AG09309 (cell line): ENCODE measurements at places on chromosomes 16 and 17.

- no peak for DNase-seq
Observed at GRCh38 chr16:63462316-63462715, 1426.1 kb upstream of the CDH8 start.

DNA sequence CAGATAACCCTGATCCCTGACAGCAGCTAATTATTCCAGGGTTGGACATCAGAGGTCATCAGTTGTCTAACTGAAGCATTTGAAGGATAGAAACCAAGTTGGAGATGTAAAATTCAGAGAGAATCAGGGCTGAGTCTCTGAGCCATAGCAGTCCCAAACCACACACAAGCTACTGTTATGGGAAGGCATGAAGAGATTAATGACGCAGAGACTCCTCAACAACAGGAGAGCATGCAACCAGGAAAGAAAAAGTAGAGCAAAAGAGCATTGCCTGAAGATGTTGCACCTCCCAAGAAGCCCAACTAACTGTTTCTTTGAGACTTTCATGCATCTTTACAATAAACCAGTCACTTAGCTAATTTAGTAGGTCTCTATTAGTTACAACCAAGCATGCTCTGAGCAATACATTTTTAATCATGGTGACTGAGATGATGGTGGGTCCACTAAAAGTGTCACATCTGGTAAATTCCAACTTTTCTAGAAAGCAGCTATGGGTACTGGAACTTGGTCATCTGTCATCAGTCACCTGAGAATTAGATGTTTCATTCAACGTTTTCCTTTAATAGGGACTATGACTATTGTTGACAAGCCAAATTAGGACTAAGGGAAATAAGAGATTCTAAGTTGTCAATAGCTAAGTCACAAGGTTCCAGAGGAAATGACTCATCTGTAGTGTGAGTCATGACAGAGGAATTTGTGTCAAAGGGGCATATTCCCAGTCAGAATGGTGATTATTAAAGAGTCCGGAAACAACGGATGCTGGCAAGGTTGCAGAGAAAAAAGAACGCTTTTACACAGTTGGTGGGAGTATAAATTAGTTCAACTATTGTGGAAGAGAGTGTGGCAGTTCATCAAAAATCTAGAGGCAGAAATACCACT lies 239.8 kb downstream of the CHD9NB start:
- DNase-seq = no peak

- DNase-seq = no peak
Observed at GRCh38 chr17:81932333-81932983, 4.6 kb downstream of the PYCR1 start.

GRCh38 chr16:27767971-27768591 lies 218.1 kb downstream of the KATNIP start:
- DNase-seq = no peak

DNA sequence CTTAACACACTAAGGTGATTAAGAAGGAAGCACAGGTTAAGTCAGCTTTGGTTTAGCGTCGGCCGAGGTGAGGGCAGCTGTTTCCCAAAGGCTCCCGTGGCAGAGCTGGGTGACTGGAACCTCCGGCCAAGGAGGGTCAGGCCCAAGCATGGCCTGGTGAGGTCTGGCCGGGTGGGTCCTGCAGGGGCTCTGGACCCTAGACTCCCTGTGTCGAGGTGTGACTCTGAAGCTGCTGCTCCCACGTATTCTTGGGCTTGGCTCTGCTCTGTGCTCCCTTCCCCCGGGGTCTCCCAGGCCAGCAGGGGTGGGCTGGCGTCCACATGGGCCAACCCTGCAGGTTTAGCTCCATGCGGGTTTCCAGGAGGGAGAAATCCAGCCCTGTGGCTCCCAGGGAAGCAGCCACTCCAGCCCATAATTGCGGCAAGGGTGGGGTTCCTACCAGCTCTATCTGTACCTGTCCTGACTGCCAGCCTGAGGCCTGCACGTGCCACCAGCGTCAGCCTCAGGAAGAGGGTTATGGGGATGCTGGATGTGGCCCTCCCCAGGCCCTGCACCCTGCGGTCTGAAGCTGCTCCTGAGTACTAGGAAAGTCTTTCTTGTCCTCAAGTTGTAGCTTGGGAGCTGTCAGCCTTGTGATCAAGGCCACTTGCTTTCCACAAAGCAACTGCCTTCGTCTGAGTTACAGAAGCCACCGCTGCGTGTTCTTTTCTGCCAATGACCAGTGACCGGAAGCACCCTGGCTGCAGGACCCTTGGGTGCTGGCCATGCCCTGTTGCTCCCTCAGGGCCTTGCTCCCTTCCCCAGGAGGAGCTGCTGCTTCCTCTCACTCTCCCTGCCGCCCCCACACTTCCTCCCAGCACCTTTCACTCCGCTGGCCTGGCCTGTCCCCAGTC lies 4.8 kb downstream of the CDK5R1 start:
- DNase-seq = no peak

DNA sequence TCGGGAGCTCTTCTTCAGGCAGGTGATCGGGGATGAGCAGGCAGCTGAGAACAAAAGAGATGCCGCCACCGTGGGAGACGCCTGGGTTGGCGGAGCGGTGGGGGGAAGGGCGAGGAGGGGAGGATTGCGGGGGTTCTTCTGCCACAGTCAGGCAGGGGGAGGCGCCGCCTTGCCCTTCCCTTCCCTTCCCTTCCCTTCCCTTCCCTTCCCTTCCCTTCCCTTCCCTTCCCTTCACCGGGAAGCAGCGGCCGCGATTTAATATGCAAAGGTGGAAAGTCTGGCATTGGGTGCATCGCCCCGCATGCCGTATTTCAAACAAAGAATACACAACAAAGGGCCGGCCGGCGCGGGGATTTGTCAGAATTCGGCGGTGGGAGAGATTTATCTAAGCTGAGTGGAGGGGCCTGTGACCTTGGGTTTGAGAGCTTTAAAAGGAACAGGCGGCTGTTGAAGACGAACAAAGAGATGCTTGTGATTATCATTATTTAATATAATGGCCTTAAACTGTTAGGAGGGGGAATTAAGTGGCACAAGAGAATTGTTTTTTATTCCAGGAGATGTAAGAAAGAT lies 262.3 kb upstream of the TNRC6C start:
- DNase-seq = no peak

- DNase-seq = no peak
Observed at GRCh38 chr17:83058266-83058798, 21.1 kb upstream of the METRNL start.

GRCh38 chr16:11333010-11333409 lies 12.2 kb upstream of the RMI2 start:
- no peak for DNase-seq

DNA sequence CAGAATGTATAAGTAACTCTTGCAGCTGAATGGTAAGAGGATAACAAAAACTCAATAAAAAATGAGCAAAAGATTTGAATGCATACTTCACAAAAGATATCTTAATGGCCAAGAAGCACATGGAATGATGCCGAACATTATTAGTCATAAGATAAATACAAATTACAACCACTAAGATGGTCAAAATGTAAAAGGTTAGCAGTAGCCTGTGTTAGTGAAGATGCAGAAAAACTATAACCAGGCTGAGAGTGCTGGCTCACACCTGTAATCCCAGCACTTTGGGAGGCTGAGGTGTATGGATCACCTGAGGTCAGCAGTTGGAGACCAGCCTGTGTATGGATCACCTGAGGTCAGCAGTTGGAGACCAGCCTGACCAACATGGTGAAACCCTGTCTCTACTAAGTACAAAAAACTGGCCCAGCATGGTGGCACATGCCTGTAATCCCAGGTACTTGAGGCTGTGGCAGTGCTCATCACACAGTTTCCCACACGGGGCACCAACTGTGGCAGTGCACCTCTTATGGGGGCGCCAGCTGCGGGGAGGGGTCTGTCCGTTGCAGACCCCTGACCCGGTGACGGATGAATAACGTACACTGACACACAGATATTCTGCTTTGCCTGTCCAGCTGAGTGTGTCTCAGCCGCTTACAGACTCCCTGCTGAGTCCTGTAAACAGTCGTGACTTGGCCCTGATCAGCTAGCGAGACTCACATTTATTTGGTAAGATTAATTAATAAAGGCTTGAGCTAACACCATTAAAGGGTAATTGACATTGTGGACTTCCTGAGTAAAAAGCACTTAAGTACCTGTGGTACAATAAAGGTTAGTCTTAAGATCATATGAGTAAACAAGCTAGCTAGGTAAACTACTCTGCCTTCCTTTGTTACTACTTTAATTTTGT lies 45.7 kb upstream of the FAM20A start:
- no peak for DNase-seq

DNA sequence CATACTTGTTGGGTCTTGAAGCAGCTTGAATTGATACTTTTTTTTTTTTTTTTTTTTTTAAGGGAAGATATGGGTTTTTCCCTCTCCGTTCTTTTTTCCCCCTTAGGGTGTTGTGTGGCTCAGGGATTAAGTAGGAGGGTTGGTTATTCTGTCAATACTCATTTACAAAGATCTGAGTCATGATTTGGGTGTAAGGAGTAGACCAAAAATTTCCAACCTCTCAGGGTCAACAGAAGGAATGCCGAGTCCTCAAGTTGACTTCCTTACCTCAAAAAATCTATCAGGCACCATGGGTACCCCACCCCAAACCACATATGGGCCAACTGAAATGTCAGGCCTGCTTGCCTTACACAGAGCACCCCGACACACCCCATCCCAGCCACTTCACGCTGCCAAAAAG lies 230.5 kb downstream of the CCDC182 start:
- DNase-seq = no peak

DNA sequence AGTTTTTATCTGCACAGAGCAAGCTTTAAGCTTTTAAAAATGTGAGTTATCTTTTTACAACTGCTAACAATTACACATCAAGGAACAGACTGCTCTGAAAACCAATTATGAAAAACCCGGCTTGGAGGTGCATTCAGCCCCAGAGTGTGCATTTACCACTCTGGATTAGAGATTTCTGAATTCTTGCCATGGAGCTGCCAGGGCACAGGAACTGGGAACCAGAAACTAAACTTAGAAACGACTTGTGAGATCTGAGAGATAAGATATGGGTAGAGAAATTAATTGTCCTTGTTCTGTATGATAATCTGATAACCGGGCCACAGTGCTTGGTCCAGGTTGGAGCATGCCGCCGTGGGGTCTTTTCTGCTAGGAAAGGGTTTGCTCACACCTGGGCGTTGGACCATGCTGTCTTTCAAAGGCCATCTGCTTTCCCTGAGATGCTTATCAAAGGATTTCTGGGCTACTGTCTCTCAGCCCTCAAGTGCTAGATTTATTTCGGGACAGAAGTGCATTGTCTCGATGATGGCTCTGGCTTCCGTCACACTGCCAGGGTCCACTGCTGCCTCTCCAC lies 210.0 kb downstream of the MAF start:
- DNase-seq = no peak

DNA sequence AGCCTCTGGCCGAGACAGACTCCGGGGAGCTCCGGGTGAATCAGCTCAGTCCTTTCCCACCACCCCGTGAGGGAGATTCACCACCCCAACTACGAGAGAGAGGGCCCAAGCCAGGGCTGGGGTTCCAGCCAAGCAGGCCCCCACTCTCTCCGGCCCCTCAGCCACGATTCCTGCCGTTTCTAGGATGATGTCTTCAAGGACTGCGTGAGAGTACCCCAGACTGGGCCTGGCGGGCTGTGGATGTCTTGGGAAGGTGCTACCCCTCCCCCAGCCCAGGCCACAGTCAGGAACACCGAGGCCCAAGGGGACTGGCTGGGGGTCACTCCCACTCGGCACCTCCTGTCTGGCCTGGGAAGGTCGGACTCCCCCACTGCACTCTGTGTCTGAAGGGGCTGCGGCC lies 21.6 kb upstream of the PABPN1L start:
- DNase-seq = no peak

GRCh38 chr17:44655983-44656710 lies at the start of gene MEIOC:
MEIOC (plus strand) TSS chr17:44656468; CDS start chr17:44656614, 146 bp downstream.
- DNase-seq = no peak

GRCh38 chr16:85611194-85611443 lies 2.0 kb upstream of the GSE1 start:
- no peak for DNase-seq

GRCh38 chr17:42521036-42521435 lies 15.0 kb upstream of the NAGLU start:
- no peak for DNase-seq

DNA sequence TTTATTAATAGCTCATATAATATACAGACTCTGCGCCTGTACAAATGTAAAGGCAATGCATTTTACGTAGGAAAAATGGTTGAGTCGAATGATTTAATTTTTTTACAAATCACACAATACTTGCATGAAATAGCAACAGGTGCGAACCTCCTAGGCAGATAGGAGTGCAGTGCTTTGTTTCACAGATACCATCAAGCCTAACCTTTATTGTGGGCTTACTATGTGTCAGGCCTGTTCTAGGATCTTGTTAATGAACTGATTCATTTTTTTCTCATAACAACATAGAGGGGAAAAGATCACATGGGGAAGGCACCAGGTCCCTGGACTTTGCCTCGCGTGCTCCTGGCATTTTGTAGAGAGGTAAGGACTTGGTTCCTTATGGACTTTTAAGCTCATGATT lies 107.8 kb downstream of the PRKCB start:
- DNase-seq = no peak

DNA sequence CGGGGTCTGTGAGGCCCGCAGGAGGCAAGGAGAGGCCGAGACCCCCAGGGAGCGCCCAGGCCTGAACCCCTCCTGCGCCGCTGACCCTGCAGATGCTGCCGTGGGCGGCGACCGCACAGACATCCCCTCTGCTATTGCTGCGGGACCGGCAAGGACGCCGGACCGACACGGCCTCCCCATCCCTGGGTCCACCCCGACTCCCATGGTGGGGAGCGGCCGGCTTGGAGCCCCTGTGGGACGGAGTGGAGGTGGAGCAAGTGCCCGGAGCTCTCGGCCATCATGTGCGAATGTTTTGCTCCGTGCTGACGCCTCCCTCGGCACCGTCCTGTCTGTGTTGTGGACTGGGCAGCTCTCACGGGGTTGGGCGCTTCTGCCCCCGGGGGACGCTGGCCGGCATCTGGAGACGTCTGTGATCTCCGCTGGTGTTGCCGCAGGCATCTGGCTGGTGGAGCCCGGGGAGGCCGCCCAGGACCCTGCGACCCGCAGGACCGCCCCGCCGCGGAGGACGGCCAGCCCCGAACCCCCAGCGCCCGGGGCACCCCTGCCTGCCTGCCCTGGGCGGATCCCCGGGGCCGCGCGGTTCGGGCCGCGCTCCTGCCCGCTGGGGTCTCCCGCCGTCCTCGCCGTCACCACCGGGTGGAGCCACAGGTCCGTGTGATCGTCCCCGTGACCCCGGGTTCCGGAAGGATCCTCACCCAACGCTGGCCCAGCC lies 12.8 kb upstream of the GNG13 start:
- no peak for DNase-seq

DNA sequence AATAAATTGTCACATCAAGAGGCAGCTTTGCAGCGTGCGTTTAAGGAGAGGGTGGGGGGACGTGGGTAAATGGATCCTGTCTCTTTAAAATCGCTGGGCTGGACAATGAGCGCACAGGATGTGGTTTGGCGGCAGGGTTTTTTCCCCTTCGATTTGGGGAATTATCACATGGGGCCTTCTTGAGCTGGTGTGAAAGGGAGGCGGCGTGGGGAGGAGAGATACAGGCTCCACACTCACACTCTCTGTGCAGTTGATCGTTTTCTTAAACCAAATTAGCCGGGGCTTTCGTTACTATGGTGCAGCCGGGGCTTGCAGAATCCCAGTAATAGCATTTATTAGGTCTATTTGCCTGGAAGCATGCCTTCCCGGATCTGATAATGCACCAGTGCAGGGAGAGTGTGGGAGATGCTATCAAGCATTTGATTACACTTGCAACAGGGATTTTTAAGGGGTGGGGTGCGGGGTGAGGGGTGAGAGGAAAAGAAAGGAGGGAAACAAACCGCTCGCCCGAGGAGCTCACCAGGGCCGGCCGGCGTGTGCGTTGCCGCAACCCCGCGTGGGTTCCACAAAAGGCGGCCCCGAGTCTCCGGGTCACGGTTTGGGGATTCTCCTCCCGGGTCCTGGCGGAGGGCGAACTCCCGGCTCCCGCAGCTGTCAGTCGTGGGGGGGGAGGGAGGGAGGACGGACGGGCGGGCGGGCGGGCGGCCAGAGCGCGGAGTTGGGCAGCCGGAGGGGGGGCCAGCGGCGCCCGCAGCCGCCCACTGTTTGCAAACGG lies 58.8 kb upstream of the GSE1 start:
- DNase-seq = no peak
